Heart left ventricle (tissue), 16 donors: ENCODE measurements at places on chromosomes 5 and 9. TPM values are rescaled to one million over a fixed set of nuclear protein-coding genes. Genes with fewer than 3 reads are reported as not detected.

Gene NFIB
- total RNA-seq = 81.5 TPM

DNA sequence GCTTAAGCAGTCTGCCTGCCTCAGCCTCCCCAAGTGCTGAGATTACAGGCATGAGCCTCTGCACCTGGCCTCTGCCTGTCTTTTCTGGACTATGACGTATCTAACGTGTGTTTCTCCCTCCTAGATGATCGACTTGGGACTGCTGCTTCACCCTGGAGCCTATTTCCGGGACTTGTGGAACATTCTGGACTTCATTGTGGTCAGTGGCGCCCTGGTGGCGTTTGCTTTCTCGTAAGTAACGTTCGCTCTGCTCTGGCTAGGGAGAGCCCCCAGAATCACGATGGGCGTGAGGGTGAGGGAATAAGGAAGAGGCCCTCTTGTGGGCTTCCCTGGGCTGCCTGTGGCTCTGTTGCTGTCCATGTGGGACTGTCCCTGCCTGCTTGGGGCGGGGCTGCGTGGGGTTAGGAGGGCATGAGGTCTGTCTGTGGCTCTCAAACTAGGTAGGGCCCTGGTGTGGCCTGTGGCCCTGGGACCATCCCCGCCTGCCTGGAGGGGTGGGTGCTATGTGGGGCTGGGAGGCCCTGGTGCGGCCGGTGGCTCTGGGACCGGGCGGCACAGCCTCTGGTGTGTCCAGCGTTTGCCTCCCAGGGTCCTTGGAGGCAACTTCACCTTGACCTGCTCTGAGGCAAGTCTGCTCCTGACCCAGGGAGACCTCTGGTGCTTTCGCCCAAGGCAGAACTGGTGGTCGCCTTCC, 171.7 kb downstream of the CACNA1B start:
- no peak for DNase-seq

DNA sequence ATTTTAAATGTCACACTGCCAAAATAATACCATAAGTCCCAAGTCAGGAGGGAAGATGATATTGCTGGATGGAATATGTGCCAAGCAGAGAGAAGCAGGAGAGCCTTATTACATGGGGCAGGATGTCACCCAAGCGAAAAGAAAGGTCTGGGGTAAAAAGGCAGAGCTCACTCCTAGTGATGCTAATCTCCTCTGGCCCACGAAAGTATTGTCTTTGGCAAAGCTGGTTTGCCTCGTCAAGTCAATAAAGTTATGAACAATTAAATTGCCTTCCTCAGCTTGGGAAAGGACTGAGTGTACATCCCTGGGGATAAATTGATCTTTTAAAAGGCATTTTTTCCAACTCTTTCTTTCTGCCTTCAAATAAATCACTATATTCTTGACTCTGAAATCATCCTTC, 220.6 kb downstream of the DMAC1 start:
- no peak for DNase-seq

DNA sequence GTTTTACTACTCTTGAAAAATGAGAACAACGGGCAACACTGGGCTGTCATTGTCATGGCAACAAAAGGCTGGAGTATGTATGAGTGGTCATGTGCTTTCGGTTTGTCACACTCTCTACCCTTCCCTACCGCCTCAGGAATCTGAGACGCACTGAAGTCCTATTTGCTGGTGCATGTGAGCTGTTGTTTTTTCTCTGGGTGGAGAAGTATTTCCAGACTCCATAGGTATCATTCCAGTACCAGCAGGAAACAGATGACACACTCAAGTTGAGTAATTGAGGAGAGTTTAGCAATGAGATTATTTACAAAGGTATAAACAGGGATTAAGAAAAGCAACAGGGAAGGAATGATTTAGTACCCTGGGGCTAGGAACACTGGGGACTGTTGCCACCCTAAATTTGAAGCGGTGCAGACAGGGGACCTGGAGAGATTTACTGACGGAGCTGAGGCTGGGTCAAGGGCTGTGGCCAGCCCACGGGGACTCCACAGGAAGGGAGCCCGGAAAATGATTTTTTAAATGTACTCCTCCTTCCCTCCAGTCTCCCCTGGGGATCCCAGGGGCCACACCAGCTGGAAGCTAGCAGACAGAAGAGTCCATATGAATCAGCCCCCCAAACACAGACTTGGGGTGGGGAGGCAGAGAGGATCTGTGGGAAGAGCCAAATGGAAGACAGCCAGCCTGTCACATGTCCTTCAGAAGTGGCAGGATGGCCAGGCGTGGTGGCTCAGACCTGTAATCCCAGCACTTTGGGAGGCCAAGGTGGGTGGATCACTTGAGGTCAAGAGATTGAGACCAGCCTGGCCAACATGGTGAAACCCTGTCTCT, 13.2 kb upstream of the ZBTB43 start:
- no peak for DNase-seq

Gene SHC3
- total RNA-seq = 0.25 TPM

Gene ARSI
- 0.49 TPM for total RNA-seq

Gene IER5L
- total RNA-seq = 4.2 TPM

DNA sequence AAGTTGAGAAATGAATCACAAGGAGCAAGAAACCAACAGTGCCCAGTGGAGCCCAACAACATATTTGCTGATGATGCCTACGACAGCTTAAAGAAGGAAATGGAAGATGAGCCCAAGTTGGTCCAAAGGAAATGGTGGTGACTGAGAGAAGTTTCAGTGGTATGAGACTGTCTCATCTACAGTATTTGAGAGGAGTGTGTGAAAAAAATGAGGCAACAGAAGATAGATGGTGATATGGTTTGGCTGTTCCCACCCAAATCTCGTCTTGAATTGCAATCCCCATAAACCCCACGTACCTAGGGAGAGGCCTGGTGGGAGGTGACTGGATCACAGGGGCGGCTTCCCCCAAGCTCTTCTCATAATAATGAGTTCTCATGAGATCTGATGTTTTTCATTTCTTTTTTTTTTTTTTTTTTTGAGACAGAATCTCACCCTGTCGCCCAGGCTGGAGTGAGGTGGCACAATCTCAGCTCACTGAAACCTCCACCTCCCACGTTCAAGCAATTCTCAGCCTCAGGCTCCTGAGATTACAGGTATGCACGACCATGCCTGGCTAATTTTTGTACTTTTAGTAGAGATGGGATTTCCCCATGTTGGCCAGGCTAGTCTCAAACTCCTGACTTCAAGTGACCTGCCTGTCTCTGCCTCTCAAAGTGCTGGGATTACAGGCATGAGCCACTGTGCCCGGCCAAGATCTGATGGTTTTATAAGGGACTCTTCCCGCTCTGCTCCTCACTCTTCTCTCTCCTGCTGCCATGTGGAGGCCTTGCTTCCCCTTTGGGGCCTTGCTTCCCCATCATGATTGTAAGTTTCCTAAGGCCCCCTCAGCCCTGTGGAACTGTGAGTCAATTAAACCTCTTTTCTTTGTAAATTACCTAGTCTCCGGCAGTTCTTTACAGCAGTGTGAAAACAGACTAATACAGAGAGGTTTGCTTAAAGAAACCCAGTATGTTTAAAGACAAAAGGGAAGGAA, 30.2 kb downstream of the EFCAB9 start:
- DNase-seq = no peak

Gene ZBED3
- total RNA-seq = 5.2 TPM

DNA sequence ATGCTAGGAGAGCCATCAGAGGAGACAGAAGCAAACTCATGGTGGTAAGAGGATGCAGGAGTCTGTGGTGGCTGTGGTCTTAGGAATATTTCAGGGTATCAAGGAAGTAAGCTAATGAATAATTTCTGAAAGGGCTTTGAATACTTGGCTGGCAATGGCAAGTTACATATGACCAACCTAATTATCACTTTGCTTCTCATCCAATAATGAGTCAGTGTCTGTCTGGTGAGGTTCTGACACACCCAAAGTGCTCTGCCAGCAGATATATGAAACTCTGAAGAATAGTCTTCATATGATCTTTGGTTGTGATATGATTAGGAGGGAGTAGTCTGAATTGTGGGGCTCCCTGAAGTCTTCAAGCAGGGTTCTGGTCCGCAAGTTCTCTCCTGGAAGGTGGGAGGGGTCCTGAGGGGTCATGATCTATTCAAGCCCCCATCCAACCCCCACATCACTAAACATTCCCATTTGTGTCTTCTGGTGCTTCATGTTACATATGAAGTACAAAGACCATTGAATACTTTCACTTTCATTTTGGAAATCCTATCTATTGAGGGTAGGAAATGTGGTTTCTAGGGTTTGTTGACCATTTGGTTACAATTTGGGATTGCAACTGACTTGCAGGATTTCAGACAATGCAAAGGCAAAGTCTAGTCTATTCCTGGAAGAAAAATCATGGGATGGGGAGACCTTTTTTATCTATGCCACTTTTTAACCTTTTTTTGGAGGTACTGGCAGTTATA, 199.9 kb upstream of the CDKN2B start:
- DNase-seq = no peak

- peak; percentile 36 for DNase-seq
These were observed 163.8 kb downstream of the SEC61B start for GRCh38 chr9:99385814-99386279.

Gene SLC6A7
- total RNA-seq = not detected

GRCh38 chr5:82106207-82106606, 134.4 kb downstream of the ATG10 start:
- DNase-seq = no peak

DNA sequence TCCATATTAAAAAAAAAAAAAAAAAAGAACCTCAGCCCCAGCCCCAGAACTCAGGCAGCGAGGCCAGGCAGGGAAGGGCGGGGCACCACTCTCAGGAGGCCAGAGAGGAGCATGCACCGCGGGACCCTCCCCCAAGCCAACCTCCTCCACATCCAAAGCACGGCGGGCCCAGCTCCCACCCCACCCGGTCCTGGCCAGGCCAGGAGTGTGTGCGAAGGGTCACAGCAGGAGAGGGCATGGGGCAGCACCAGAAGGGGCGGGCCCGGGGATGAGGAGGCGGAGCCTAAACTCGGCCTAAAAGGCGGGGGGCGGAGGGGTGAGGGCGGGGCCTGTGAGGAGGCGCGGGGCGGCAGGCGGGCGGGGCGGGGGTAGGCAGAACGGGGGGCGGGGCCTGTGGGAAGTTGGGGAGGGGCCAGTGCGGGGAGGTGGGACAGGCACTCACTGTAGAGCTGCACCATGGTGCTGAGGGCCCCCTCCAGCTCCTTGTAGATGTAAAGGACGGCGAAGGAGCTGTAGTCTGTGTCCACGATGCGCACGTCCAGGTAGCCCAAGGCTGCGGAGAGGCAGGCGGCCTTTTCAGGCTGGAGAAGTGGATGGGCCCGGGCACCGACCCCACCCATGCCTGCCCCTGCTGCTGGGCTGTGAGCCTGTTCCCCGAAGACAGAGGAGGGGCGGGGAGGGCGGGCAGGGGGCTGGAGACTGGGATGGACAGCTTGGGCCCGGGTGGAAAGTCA, 1.2 kb downstream of the LCN15 start:
- peak; percentile 45 for DNase-seq

DNA sequence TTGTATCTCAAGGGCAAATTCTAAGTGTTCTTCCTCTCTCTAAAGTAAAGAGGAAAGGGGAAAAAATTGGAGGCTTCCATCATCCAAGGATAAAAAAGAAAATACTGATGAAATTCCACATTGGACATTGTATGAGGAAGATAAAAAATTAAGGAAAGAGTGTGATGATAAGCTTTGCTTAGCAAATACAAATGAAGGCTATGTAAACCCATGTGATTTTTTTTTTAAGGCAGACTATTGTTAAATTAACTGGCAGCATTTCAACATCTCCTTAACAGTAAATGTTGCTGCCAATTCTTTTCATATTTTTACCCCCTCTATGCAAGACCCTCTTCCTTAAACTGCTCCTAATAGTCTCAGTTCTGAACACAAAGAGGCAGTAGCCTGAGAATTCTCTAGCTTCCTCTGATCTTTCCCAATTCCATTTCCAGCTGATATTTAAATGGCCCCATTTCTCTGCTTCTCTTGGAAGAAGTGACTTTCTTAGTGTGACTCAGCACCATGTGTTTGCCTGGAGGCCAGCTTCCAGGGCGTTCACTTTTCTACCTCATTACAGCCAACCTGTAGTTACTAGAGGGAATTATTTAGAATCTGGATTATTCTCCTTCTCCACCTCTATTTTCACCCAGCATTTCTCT, 159.7 kb downstream of the TLE1 start:
- no peak for DNase-seq

- DNase-seq = no peak
These were observed 286.7 kb downstream of the TLE4 start for GRCh38 chr9:79858508-79858907.

DNA sequence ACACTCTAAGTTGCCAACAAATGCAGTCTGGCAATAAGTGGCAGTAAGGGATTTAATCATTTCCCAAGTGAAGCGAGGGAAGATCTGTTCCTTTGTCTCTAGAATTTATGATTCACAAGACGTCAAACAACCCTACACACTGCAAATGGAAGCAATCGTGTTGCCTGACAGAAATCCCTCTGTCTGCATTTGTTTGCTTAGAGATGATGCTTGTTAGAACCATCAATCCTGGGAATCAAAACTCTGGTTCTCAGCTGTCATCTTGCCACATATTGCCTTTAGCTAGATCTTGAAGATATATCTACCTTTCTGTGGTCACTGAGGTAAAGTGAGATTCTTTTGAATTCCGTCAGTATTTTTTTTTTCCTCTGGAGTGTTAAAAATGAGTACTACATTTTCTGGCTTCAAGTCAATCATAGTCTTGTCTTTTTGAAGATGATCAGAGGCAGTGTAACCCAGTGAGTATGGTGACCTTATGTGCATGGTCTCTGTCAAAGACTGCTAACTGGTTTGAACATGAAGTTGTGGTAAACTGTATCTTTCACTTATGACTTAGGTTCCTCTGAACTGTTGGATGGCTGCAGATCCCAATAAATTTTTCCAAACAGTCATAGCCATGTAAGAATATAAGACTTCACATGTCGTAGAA, 106.4 kb upstream of the STARD4 start:
- no peak for DNase-seq

- no peak for DNase-seq
These were observed 33.1 kb downstream of the KDM4C start for GRCh38 chr9:6790866-6791265.

DNA sequence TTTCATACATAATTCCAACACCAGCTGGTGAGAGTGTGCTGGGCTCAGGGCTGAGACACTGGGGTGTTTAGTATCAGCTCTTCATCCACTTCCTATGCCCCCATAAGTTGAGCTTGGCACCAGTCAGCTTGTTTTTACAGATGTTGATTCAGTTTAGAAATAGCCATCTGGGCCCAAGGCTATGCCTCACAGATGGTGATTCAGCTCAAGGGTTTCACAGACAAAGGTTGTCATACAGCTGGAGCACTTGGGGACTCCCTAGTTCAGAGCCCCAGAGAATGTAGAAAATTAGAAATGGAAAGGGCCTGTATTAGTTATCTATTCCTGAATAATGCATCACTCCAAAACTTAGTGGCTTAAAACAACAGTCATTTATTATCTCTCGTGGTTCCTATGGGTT, 10.3 kb upstream of the CRHBP start:
- DNase-seq = no peak

- DNase-seq = no peak
These were observed 29.9 kb upstream of the UNC5A start for GRCh38 chr5:176780176-176781053.

Gene FAM13B
- 20.3 TPM for total RNA-seq

GRCh38 chr9:97568461-97569275, 64.5 kb downstream of the TSTD2 start:
- no peak for DNase-seq

DNA sequence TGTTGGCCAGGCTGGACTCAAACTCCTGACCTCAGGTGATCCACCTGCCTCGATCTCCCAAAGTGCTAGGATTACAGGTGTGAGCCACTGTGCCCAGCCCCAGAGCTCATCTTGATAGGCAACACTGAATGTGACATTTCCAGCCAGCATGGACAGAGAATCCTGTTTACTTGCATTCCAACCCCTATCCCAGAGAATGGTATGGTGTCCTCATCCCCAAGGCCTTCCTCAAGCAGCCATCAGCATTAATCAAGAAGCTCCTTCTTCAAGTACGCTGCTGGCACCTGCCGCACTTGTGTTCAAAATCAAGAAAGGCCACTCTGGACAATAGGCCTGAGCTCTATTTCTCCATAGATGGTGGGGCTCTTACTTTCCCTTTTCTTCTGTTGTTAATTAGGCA, 40.2 kb downstream of the STARD4 start:
- DNase-seq = no peak
